ENCODE measurements at places on chromosomes 4 and X. TPM values are rescaled to one million over a fixed set of nuclear protein-coding genes. Genes with fewer than 3 reads are reported as not detected.

DNA sequence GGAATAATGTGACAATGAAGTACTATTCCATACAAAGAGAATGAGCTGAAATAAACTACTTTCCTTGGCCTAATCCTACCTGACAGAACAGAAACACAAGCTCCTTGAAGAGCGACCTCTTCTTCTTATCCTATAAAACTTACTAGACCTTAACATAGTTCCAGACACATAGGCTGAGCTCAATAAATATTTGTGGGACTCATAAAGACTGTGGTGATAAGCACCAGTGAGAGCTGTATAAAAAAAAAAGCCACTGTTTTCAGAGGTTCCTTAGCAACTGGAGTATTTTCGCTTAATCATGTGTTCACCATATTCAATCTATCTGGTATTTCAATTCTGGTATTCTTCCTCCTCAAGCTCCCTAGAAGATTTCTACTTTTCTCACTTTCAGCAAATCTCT lies 1129.6 kb downstream of the STPG2 start:
- no peak overlapping the region for H3K4me3 ChIP-seq
- H3K27ac ChIP-seq = no peak overlapping the region
- DNase-seq = no peak
- H3K4me1 ChIP-seq = no peaks in the 10 kb centered on the region

- H3K27ac ChIP-seq = no peak overlapping the region
- no peaks in the 10 kb centered on the region for H3K4me1 ChIP-seq
- no peaks in the 10 kb centered on the region for H3K36me3 ChIP-seq
- no peak for DNase-seq
- no peaks in the 10 kb centered on the region for H3K27me3 ChIP-seq
Observed at GRCh38 chrX:41600291-41600690, 88.5 kb upstream of the GPR34 start.

GRCh38 chr4:91319556-91320268 lies 984.1 kb upstream of the GRID2 start:
- no peaks in the 10 kb centered on the region for H3K36me3 ChIP-seq
- no peak overlapping the region for H3K4me3 ChIP-seq
- no peak for DNase-seq
- no peaks in the 10 kb centered on the region for H3K4me1 ChIP-seq
- no peaks in the 10 kb centered on the region for H3K27me3 ChIP-seq

The DIPK2B gene
- 13.2 TPM for total RNA-seq

GRCh38 chr4:28481565-28481964 lies 1620.9 kb downstream of the STIM2 start:
- no peaks in the 10 kb centered on the region for H3K27me3 ChIP-seq
- DNase-seq = no peak
- H3K27ac ChIP-seq = no peak overlapping the region
- H3K36me3 ChIP-seq = no peaks in the 10 kb centered on the region
- no peaks in the 10 kb centered on the region for H3K4me1 ChIP-seq

DNA sequence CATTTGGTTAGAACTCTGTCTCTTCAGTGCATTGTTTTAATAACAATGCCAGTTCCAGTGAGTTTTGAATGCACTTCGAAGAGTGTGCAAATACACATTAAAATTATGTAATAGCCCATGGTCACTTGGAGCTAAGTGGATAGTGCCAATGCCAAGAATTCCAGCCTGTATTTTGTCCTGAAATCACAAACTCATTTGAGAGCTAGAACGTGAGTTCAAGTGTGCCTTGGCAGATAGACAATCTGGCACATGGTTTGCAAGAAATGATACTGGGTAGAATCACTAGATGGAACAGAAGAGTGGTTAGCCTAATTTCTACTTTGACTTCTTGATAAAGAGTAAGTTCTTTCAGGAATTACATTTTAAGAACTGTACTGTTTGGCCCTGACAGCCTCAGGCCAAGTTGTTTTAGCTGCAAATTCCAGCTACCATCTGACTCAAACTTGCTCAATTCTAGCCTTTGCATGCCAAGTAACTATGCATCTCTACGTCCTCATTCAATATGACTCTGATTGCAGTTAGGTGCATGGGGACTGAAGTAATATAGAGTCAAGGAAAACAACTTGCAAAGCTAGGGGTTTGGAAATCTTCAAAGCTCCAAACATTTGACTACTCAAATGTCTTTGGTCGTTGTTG lies 131.9 kb upstream of the SMIM31 start:
- DNase-seq = no peak
- H3K27ac ChIP-seq = no peak overlapping the region
- no peaks in the 10 kb centered on the region for H3K36me3 ChIP-seq
- H3K4me3 ChIP-seq = no peak overlapping the region

The AR gene
- 18.4 TPM for total RNA-seq

DNA sequence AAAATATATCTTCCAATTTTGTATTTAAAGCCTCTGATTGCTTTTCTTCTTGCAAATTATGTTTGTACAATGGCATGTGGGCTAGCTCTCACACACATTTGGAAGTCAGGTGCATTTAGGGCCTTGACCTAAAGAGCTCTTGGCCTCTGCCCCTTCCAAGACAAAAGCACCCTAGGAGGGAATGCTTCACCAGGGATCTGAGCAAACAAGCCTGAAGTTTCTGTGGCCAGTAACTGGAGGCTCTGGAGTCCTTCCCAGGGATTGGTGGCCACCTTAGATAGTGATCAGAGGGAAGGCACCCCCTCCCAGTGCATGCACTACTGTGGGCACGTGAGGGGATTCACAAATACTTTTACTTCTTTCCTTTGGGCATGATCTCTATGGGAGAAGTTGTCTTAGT lies 60.3 kb upstream of the DIPK2B start:
- H3K27ac ChIP-seq = no peak overlapping the region
- H3K36me3 ChIP-seq = no peaks in the 10 kb centered on the region
- no peaks in the 10 kb centered on the region for H3K27me3 ChIP-seq
- no peaks in the 10 kb centered on the region for H3K4me1 ChIP-seq
- DNase-seq = no peak

DNA sequence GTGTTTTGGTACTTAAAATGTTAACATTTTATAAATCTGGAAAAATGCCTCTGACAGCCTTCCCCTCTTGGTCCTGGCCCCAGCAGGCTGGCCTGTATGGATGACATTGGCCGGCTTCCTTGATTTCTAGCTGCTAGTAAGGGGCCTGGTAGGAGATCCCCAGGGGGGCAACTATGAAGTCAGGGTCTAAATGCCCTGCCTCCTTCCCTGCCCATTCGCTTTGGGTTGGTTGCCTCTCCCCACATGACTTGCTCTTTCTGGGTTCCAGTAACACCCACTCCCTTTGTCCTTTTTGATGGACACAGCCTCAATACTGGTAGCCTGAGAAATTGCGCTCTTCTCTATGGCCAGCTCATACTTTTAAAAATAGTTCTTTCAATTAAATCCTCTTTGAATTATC lies 78.0 kb upstream of the MAD2L1 start:
- no peak overlapping the region for H3K27ac ChIP-seq
- H3K4me3 ChIP-seq = no peak overlapping the region
- no peaks in the 10 kb centered on the region for H3K27me3 ChIP-seq

GRCh38 chrX:120604361-120604782 lies 471 bp downstream of the MCTS1 start:
- peaks cover 21% of the 10 kb centered on the region for H3K4me1 ChIP-seq
- no peak for DNase-seq
- H3K27ac ChIP-seq = peak overlapping the region; percentile 88
- no peaks in the 10 kb centered on the region for H3K36me3 ChIP-seq
- H3K27me3 ChIP-seq = no peaks in the 10 kb centered on the region

- no peak for DNase-seq
- H3K27me3 ChIP-seq = no peaks in the 10 kb centered on the region
- H3K36me3 ChIP-seq = no peaks in the 10 kb centered on the region
- no peak overlapping the region for H3K27ac ChIP-seq
- no peaks in the 10 kb centered on the region for H3K4me1 ChIP-seq
Observed at GRCh38 chrX:149453906-149454822, 50.9 kb downstream of the IDS start.

The SHISA3 gene
- total RNA-seq = 8.1 TPM

All from left ventricle myocardium inferior (tissue), 1 donor.